ENCODE measurements at places on chromosomes 1 and 21.

- DNase-seq = no peak
Measured at GRCh38 chr1:225458222-225458631, 30.4 kb upstream of the LBR start.

DNA sequence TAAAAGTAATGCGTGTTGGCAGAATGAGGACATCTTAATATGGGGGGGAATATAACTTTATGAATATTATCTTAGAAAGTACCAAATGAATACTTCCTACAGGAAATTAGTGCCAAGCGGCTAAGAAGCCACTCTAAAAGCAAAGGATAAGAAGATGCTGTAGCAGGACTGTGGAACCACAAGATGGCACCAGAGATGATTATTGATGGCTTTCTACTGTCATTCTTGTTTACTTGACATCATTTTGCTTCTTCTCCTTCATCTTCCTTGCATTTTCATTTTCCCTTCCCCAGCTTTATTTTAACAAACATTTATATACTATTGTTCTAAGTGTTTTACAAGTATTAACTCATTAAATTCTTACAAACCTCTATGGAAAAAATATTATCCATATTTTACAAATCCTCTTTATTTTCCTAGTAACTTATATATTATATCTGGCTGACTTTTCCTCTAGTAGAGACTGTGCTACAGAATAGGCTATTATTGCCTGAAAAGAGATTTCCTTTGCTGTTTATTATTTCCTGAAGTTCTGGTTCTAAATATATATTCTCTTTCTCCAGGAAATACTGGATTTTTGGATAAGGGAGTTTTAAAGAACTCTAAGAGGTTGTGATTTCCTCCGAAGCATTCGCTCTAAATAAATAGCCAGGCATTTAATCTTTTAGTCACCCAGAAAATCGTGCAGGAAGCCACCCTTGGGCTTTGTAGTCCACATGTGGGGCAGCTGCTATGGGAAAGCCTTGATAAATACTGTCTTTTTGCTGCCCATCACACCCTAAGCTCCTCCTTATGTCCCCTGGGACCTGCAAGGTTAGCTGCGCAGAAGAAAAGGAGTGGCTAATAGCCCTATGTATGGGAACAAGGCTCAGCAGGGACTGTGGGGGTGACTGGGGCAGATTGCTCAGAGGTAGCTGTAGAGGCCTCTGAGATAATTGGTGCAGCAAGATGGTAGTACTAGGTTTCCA is 69.8 kb downstream of the TPR start:
- no peak for DNase-seq

- peak; percentile 72 for DNase-seq
Measured at GRCh38 chr1:54798769-54799641, 2.1 kb downstream of the TTC22 start.

- DNase-seq = peak; percentile 82
Measured at GRCh38 chr1:26378088-26378878, 5.7 kb upstream of the ZNF683 start.

DNA sequence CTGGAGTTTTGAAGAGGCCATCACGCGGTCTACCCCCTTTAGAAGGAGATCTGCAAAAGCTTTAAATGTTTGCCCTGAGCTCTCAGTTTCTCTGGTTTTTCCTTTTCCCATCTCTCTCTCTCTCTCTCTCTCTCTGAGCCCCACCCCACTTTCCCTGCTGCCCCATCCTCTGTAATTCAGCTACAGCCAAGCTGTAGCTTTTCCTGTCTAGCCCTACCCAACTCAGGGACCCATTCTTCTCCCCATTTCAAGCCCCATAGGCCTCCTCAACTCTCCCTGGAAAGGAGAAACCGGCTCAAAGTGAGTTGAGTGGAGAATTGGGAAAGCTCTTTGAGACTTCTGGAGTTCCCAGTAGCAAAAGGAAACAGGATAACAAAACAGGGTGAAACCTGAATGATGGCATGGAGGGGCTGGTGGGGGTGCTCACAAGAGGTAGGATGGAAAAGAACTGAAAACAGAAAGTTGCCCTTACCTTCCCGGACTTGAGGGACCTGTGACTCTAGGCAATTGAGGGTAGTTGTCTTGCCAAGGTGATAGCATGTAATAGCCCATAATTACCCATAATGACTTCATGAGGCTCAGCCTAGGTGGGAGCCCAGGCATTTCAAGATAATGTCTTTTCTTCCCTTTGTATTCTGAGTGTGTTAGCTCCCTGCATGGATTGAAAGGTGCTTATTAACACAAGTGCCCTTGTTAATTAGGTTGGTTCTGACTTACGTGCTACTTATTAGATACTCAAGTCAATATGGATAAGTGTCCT is 84.9 kb downstream of the SLC16A1 start:
- DNase-seq = no peak

DNA sequence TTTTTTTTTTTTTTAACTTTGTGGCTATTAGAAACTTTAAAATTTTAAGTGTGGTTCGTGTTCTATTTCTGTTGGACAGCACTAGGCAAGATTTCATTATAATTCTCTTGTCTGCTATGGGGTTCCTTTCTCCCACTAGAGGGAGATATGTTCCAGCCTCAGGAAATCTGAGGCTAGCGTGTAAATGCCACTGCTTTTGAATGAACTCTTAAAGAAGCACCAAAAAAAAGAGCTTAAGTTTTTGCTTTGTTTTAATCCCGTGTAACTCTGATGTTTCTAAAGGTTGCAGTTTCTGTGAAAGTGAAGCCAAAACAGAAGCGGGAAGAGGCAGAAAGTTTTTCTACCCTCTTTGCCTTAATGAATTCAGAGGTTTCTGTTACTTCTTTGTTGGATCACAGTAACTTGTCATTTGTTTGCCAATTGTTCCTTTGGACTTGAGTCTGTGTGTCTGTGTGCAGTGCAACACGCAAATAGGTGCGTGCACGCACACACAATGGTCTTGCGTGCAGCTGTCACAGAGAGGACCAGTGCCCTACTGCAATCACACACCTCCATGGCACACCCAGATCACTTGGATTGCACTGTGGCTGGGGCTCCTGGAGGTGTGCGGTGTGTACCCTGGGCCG is 32.3 kb downstream of the HHAT start:
- no peak for DNase-seq

DNA sequence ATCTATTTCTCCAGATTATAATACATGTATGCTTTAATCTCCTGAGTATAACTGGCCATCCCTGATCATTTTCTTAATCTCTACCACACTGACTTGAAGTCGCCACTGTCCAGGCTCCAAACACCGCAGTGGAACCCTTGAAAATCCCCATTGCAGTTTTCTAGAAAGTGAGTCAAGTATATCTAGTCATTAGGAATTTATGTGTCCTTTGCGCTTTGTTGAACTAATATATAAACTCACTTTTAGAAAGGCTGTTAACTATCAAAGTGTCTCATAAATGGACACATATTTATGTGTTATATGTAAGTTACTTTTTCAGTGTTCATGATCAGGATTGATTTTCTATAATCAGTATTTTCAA is 211.5 kb downstream of the PATJ start:
- no peak for DNase-seq

GRCh38 chr1:194795917-194796593 is 1609.6 kb upstream of the B3GALT2 start:
- DNase-seq = no peak

GRCh38 chr1:226702957-226703831 is 35.9 kb downstream of the ITPKB start:
- DNase-seq = peak; percentile 89

GRCh38 chr1:116538544-116538943 is 32.3 kb downstream of the CD58 start:
- peak; percentile 45 for DNase-seq

DNA sequence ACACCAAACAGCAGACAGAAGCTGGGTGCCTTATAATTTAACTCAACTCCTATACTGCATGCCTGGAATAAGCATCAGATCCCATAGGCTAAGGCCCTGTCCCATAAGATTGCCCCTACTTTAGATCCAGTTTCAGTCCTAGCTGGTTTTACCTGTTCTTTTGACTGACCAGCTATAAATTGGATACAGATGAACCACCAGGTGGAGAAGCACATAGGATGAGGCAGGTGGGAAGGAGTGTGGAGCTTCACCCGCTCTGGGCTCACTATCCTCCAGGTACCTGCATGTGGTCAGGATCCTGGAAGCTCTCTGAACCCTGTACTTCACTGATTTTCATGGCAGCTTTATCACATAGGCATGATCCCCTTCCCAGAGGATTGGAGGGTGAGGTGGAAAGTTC is 51.3 kb downstream of the MAST2 start:
- no peak for DNase-seq

DNA sequence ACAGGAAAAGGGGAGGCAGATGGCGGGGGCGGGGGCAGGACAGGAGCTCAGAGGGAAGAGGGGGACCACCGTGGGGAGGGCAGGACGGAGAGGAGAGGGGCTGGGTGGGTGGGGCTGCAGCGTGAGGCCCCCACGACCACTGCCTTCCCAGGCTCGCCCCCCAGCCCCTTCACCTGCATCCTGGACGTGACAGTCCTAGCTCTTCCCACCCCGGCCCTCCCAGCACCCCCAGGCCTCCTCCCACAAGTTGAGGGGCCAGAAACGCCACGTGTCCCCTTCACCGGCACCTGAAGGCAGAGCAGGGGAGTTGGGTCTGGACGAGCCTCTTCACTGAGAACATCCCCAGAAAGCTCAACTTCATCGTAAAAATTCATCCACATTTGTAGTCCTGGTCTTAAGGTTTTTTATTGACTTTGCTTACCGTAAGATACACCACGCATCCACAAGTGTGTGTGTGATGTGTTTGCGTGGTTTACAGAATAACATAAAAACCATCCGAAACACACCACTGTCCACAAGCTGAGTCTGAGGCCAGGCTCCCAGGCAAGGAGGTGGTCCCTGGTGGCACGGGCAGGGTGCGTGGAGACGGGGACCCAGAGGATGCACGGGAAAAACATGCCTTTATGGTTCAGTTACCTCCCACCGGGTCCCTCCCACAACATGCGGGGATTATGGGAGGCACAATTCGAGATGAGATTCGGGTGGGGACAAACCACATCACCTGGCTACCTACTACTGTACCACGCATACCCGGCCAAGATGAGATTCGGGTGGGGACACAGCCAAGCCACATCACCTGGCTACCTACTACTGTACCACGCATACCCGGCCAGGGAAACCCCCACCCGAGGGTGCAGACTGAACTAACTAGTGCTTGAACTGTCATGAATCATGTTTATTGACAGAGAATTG is 13.9 kb upstream of the COL18A1 start:
- no peak for DNase-seq

DNA sequence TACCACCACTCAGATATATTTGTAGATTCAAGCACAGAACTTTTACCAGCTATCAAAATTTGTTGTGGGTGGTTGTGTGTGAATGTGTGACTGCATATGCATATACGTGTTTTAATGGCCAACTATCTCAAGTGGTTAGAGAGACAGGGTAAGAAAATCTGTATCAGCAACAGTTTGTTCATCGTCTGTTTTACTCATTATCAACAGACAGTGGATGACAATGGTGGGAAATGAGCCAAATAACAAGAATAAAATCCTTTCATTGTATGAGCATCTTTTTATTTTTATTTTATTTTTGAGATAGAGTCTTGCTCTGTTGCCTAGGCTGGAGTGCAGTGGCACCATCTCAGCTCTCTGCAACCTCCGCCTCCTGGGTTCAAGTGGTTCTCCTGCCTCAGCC is 22.7 kb upstream of the DYNLT5 start:
- DNase-seq = no peak

DNA sequence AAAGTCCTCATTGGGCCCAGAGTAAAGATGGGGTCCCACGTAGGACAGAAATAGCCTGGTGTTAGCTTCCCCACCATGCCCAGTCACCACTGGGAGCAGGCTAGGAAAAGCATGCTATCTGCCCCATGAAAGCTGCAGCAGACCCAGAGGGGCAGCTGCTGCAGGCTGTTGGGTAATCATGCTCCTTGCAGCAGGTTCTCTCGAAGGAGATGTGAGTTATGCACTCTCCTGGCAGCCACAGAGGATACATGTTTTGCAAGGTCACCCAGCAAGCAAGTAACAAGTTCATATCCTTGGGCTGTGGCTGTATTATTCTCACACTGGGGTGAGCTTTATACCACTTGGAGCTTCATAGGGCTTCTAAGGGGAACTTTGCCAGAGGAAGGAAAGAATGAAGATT is 9.1 kb upstream of the HEYL start:
- DNase-seq = no peak

- no peak for DNase-seq
Measured at GRCh38 chr1:239730378-239730777, 344.0 kb downstream of the CHRM3 start.

- DNase-seq = no peak
Measured at GRCh38 chr1:192311281-192311680, 5.5 kb upstream of the RGS21 start.

GRCh38 chr1:61114178-61114870 is 32.0 kb downstream of the NFIA start:
- no peak for DNase-seq

GRCh38 chr21:46459356-46460112 is 843 bp downstream of the DIP2A start:
- peak; percentile 43 for DNase-seq

- DNase-seq = no peak
Measured at GRCh38 chr21:28135646-28136045, 857.0 kb downstream of the LTN1 start.

- DNase-seq = no peak
Measured at GRCh38 chr1:54254055-54254454, 54.1 kb downstream of the MRPL37 start.

DNA sequence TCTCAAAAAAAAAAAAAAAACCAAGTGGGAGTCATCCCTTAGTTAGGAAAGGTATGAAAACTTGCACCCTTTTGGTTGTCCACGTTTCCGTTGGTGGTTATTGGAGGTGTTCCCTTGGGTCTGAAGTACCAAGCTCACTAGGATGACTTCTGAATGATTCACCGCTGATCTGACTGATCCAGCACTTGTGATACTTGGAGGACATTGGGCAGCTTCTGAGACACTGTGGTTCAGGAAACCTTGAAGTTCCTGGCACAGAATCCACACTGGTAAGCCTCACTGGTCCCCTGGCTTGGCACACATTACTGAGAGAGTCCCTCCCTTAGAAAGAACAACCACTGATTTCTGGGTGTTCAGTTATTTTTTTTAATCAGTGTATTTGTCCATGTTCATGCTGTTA is 91.9 kb downstream of the RYR2 start:
- no peak for DNase-seq

GRCh38 chr1:98034505-98034904 is 113.7 kb upstream of the DPYD start:
- no peak for DNase-seq

DNA sequence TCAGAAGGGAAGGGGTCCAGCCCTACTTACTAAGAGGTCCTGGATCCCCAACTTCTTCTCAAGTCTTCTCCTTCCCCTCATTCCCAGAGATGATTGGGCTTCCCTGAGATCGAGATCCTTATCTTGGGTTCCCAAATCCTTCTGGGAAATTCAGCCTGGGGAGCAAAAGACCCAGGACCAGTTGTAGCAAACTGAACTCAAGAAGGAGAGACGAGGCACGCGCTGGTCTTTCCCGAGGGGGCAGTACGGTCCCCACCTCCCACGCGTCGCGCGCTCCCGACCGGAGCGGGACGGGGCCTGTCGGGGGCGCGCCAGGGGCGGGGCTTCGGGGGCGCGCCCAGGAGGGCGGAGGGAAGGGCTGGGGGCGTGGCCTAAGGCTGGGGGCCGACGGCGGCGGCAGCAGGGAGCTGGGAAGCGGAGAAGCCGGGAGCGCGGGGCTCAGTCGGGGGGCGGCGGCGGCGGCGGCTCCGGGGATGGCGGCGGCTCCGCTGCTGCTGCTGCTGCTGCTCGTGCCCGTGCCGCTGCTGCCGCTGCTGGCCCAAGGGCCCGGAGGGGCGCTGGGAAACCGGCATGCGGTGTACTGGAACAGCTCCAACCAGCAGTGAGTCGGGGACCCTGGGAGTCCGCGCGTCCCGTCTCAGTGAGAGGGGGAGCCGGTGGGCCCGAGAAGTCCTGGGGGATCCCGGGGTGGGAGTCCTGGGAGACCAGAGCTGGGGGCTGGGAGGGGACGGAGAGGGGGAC is at the start of gene EFNA3:
EFNA3 (plus strand) TSS at position 369 of the 741 bp plus-strand sequence; CDS start at position 474, 105 bp downstream.
- DNase-seq = peak; percentile 84

- no peak for DNase-seq
Measured at GRCh38 chr21:32521736-32522355, 63.5 kb downstream of the TCP10L start.
